Epithelial cell of prostate (primary cell): ENCODE measurements at places on chromosomes 7 and 10.
A peak's percentile ranks its signal among the peaks of the same experiment; 100 is the strongest.

- no peak for DNase-seq
These were observed 95.8 kb downstream of the PARD3 start for GRCh38 chr10:34719328-34719727.

GRCh38 chr7:347644-348479 is 57.9 kb downstream of the FOXL3 start:
- no peak for DNase-seq

DNA sequence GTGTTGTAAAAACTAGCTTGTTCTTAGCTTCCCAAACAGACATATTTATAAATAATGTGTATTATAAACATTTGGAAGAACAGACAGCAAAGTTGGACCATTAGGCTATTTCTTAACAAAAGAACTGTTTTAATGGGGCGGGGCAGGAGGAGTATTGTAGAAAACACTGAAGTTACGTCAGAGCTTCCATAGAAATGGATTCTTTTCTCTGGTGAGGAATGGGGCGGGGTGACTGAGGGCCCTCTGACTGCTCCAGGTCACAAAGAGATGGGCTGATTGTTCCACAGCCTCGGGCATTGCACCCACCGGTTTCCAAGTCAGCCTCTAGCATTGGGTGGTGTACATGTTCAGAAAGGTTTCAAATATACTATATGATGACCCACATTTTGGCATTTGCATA is 36.8 kb upstream of the ADAM12 start:
- DNase-seq: no peak

- DNase-seq: no peak
These were observed 223.3 kb downstream of the LRMDA start for GRCh38 chr10:75654772-75655171.

DNA sequence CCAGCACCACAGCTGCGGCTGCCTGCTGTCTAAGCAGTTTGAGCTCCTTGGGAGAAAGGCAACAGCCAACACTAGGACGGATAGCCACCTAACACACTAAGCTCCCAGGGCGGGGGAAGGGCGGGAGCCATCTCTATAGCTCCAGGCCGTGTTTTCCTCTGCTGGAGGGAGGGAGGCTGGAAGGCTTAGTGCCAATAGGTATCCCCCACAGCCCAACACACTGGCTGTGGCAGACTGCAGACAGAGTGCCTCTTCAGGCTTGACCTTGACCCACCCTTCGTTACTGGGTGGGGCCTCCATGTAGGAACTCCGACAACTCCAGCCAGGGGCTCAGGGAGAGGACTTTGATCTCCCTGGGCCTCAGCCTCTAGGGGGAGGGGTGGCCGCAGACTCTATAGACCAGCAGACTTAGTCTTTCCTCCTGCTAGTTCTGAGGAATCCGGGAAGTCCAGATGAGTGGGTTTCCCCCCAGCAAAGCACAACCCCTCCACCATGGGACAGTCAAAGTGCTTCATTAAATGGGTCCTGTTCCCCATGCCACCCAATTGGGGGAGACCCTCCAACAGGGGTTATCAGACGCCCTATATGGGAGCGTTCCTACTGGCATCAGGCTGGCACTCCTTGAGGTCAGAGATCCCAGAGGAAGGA is 314.4 kb upstream of the MKI67 start:
- DNase-seq: no peak

DNA sequence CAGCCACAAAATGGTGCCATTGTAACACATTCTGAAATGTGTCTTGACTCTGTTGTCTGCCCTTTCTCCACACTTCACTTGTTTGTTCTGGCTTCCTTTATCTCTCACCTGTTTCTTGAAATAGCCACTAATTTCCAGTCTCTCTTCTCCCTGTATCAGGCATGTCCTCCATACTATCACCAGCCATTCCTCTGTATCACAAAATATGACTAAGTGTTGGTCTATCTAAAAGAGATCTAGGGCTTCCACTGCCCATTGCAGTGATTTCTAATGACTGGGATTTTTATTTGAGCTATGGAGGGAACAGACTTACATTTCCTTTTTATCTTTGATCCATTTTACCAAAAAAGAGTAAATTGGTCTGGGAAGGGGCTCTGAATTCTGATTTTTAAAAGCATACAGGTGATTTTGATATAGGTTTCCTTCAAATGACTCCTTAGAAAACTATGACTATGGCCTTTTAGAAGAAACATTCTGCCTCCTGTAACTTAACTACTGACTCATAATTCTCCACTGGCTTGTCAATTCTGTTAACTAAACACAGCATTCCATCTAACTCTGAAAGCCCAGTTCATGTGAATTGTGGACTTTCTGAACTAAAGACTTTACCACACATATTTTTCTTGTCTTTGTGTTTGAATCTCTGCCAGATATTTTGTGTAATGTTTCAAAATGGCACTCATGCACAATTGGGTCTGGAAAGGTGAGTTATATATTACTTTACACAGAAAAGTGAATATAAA is 1121.4 kb downstream of the XPNPEP1 start:
- no peak for DNase-seq

- DNase-seq: peak; percentile 10
These were observed 4.9 kb downstream of the COL17A1 start for GRCh38 chr10:104080762-104081161.

- no peak for DNase-seq
These were observed 14.8 kb downstream of the ITIH5 start for GRCh38 chr10:7651853-7652470.

DNA sequence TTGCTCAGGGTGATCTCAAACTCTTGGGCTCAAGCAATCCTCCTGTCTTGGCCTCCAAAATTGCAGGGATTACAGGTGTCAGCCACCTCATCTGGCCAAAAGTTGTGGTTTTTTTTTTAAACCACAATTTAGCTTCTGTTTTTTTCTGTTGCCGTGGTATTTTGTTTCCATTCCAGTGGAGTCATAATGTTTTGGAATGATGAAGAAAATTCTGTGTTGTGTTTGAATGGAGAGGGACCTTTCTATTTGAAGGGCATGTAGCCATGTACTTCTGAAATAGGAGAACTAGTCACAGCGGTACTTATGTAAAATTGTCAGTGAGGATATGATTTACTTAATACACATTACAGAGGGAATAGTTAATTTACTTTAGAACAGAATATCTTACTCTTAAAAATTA is 201.3 kb downstream of the ARL4A start:
- DNase-seq: no peak

- no peak for DNase-seq
These were observed 729.4 kb upstream of the C7orf33 start for GRCh38 chr7:147861058-147861716.

GRCh38 chr10:3935141-3935540 is 150.1 kb upstream of the KLF6 start:
- DNase-seq: no peak

DNA sequence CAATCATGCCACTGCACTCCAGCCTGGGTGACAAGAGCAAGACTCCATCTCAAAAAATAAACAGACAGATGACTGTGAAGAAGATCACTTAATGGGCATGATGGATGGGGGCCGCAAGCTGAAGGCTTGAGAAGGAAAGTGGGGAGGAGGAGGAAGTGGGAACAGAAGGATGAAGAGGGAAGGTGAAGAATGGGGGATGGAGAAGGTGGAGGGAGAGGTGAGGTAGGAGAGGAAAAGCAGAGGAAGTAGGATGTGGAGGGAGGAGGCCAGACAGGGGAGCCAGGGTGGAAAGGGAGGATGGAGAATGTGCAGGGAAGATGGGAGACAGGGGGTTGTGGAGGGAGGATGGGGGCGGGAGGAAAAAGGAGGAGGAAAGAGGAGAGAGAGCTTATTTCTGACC is 68.8 kb downstream of the SVOPL start:
- no peak for DNase-seq

GRCh38 chr10:96642530-96642929 is 55.7 kb upstream of the TM9SF3 start:
- no peak for DNase-seq

DNA sequence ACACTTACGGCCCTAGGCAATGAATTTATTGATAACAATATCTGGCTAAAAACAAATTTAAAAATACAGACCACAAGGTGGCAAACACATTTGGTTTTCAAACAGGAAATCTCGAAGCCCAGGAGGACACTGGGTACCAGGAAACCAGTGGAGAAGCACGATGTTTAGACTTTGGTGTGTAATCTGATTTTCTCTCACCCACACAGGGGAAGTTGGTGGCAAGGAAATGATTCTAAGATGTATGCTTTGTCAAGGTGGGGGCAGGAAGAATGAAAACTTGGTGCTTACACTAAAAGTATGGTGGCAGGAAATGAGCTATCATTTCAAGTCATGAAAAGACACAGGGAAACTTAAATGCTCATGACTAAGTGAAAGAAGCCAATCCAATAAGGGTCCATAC is 113.2 kb upstream of the ANKRD1 start:
- no peak for DNase-seq

GRCh38 chr10:8121201-8121890 is 66.9 kb downstream of the GATA3 start:
- no peak for DNase-seq

DNA sequence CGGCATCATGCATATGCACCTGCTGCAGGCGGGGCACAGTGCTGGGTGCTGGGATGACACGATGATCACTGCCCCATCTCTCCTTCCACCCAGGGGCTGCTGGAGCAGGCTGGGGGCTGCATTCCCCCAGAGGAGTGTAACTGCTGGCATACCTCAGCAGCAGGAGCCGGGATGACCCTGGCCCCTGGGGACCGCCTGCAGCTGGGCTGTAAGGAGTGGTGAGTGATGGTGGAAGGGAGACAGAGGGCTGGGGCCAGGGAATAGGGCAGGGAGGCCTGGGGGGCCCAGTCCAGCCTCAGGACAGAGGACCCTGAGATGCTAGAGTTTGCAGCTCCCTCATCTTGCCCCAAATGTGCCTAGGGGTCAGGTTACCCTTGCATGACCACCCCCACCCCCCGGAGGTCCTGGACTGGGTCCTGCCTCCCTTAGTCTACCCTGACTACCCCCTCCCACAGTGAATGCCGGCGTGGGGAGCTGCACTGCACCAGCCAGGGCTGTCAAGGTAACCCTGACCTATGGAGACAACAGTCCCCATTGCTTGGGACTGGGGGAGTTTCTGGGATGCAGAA is 14.5 kb upstream of the ZNF862 start:
- no peak for DNase-seq

DNA sequence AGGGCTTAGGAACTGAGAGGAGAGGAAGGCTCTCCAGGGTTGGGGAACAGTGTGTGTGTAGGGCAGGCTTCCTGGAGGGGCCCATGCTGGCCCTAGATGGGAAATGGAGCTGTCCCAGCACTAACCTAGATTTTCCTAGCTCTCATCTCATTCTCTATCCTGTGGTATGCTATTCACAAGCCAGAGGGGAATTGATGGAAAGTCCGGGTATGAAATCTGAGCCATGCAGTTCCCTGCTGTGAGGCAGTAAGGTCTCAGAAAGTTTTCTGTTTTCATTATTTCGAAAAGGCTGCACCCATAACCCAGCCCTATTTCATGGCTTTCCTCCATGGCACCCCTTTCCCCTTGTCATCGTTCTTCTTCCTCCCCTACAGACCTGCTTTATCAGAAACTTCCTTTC is 220.3 kb downstream of the RPS24 start:
- no peak for DNase-seq

- no peak for DNase-seq
These were observed 137.5 kb downstream of the ST7 start for GRCh38 chr7:117090791-117091190.

DNA sequence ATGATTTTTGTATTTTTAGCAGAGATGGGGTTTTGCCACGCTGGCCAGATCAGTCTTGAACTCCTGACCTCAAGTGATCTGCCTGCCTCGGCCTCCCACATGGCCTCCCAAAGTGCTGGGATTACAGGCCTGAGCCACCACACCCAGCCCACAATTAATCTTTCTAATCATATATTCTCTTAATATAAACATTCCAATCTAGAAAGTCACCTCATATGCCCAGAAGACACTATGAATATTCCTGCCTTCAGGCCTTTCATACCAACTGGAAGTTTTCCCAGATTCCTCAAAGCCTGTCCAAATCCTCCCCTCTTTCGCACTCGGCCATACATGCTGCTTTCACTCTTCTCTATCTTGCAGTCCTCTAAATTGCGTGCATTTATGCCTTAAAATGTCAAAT is 32.6 kb downstream of the PDZD8 start:
- DNase-seq: no peak

GRCh38 chr10:114279289-114279688 is 40.2 kb downstream of the VWA2 start:
- no peak for DNase-seq

GRCh38 chr7:18890885-18891621 is 226.4 kb downstream of the TWIST1 start:
- DNase-seq: no peak

DNA sequence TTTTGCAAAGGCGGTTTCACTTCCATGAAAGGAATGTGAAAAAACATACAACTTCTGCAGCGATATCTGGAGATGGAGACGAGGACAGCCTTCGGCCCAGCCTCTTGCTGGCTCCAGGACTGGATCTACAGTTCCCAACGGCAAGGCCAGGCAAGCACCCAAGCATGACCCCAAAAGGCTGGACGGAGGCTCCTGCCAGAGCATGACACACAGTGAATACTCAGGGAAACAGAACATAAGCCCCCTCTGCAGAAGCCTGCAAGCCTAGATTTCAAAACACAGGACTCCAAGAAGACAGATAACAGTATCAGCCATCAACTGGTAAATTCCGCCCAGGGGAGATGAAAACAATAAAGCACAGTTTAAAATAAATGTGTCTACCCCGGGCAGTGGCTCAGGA is 3.3 kb upstream of the LRRC27 start:
- DNase-seq: no peak

- no peak for DNase-seq
These were observed 117.3 kb downstream of the FAM53B start for GRCh38 chr10:124626759-124627380.

DNA sequence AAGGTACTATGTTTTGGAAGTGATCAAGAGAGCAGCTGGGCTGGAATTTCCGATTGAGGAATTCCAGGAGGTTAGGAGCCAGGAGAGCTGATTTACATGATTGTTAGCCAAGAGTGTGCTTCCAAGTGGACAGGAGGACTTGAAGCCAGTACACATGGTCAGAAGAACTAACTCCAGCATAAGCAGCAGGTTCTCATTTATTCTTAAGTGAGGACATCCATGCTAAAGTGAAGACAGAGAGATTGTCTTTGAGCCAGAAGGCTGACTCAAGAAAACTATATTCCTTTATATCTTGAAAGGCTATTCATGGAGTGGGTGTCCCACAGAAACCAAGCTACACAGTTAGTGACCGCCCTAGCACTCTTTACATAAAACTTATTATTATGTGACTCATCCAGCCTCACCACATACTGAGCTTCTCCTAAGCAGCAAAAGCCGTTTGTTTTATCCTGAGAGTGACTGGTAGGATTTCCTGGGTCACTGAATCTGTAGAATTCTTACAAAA is 56.7 kb upstream of the SEMA3A start:
- DNase-seq: peak; percentile 46

- DNase-seq: no peak
These were observed 33.8 kb downstream of the SLC26A4 start for GRCh38 chr7:107694386-107694785.

DNA sequence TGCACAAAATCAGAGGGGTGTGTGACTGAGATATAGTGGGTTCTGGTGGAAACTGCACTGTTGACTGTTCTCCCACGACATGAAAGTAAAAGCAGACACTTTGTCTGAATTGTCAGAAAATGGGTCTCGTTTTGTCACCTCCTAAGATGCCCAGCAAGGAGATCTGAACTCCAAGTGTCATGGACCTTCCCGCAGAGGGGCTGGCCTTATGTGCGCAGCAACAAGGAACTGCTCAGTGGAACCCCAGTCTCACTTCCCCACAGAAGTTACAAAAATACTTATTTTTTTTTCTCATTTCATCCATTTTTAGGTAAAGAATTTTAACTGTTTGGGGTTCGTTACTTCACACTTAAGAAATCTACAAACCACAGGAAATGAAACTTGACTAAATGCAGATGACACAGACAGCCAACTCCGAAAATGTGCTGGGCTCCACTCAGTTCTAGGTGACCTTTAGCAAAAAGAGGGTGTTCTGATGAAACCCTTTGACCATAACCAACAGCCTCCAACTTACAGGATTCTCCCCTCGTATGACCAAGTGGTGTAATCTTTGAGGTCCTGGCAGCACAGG is 115.0 kb downstream of the FAM107B start:
- DNase-seq: no peak
